ENCODE measurements at places on chromosomes 16 and 17.

DNA sequence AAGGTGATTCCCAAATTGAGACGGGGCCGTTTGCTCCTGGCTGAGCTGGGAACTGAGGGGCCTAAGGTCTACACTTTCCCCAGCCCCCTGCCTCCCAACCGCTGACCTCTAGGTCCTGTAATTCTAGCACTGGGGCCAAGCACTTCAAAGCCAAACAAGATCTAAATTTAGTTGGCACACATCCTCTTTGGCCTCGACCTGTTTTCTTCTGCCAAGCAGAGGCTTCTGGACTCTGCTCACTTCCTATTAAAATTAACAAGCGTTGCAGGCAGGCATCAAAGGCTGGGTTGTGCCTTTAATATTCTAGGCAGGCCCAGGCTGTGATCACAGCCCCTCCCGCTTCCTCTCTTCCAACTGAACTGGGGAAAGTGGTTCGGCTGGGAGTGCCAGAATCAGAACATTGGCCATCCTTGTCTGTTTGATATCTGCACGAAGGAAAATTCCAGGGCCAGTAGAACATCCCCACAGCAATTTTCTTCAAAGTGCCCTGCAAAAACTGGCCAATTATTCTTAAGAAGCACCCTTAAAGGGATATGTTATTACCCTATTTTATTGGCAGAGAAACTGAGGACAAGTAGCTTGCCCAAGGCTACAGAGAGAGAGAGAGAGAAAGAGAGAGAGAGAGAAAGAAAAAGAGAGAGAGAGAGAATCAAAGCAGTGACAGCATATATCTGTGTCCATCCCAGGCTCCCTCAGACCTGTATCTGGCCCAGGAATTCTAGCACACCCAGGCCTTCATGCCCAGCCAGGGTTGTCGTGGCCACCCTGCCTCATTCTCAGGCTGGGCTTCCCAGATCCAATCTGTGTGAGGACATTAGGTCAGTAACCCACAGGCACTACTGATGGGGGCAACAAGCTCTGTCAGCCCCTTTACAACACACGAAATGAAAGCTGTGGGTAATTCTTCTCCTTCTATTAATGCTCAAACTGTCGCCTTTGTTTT, 12.8 kb upstream of the MT4 start:
- no peak for DNase-seq

- no peak for DNase-seq
Measured at GRCh38 chr16:71440669-71441347, 1.0 kb downstream of the TLE7 start.

GRCh38 chr16:88993166-88993761, 16.3 kb upstream of the CBFA2T3 start:
- DNase-seq, result no peak

DNA sequence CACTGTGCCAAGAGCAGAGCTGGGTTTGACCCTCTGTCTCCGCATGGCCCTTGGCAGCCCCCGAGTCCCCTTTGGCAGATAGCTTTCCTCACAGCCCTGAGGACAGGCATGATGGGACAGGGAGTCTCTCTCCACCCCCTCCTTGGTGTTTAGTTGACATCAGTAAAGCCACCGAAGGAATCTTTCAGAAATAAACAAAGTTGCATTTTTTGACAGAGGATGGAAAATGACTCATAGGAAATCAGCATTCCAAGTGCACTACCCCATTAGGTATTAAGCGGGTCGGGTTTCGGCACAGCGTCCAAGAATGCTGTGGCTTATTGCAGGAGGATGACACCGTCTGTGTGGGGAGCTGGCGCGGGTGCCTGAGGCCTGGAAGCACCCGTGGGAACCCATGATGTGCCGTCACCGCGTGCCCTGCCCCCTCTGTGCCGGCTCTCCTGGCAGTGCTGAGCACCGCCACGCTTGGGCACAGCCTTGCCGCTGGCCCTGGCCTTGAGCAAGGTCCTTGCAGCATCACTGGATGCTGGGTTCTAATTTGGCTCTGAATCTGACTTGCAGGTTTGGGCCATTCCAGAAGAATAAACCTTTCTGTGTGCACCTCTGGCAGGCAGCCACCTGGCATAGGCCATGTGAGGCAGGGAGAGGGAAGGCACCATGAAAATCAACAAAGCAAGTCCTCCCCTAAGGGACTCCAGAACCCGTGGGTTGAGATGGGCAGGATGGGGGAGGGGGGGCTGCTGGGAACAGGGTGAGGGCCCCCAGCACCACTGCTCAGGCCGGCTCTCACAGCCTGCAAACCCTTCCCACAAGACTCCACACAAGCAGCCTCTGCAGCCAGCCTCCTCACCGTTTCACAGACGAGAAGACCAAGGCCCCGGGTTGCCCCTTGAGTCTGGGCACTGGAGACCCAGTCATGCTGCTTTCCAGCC, 50.5 kb upstream of the ZNF469 start:
- DNase-seq, result peak; percentile 97

DNA sequence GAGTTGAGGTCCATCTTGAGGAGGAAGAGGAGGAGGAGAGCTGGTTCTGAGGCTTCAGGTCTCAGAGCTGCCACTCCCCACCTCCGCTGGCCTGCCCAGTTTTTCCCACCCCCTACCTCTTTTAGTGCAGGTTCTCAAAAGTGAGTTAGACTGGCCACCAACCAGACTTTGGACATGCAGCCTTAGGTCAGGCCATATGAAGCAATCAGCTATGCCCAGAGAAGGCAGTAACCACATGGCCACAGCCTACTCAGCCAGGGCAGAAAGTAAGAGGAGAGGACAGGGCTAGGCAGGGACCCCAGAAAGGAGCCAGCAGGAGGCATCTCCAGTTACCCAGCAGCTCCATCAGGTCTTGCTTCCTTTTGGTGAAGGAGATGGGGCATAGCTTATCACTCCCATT, 9.0 kb downstream of the MYO15A start:
- no peak for DNase-seq

DNA sequence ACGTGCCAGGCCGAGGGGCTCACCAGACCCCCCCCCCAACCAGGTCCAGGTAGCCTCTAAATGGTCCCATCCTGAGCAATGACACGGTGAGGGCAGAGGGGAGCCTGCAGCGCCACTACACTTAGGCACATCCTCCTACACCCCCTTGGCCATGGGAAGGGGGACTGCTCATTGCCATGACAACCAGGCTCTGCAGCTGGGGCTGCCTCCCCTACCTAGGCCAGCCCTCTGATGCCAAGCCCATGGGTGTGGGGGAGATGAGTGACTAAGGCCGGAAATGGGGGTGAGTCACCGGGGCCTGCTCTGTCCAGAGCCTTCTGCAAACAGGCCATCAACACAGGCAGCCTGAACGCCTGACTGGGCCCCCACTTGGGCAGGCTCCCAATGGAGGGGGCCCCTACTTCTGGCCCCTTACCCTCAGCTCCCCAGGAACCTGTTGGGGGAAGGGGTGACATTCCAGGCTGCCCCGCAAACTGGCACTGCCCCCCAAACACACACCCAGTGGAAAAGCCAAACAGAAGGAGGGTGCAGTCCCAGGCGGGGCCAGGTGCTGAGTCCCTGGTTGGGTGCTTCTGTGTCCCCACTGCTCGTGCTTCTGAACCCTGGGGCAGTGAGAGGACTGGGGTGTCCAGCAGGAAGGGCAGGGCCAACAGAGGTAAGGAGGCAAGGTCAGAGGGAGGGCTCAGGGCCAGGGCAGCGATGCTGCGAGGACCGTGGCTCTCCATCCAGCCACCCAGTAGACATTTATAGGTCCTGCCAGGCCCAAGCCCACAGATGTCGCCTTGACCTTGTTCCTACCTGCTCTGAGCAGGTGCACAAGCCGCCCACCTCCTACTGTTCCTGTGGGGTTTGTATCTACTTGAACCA, 8.2 kb downstream of the PLCD3 start:
- DNase-seq, result peak; percentile 93

DNA sequence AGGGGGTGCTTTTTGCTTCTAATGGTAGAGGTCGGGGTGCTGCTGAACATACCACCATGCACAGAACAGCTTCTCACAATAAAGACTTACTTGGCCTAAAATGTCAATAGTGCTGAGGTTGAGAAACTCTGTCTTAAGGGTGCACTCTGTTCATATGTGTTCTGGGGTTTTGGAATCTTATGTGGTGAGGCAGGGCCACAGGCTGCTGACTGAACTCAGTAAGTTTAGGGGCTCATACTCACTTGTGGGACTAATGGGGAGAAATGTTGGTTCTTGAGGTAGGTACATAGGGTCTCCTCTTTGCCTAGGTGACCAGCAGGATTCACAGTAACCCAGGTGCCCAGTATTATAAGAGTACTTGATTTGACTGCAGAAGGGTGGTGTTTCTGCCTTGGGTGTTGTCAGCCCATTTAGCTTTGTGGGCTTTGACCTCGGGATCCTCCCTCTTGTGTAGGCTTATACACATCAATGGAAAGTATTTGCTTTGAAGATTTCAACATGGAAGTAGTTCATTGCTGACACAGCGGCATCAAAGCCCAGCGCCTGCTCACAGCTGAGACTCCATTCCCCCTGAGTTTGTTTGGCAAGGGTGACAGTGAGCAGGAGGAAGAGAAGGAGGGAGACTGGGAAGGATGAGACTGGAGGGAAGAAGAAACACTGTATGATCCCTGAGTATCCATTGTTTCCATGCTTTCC, 17.2 kb downstream of the SLC7A6 start:
- no peak for DNase-seq

DNA sequence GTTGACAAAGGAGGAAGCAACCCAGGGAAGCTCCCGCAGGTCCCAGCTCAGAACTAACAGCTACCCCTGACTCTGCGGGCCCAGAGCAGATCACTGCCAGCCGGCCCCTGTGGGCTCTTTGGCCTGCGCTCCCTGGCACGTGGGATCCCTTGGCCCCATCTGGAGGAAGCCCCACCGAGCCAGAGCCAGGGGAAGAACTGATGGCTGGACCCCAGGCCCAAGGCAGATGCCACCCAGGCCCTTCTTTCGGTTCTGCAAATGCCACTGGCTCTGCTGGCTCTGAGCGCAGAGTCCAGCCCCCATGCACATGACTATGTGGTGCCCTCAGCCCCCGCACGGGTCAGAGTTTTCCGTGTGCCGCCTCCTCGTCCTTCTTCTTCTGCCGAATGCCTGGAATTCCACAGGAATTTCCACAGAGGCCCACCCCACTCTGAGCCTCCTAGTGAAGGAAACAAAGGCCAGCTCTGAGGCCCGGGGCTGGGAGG, 35.8 kb upstream of the SNN start:
- DNase-seq, result no peak

- DNase-seq, result no peak
Measured at GRCh38 chr17:42233156-42233555, 38.9 kb upstream of the GHDC start.

- no peak for DNase-seq
Measured at GRCh38 chr17:50106393-50107131, 11.4 kb downstream of the PDK2 start.

DNA sequence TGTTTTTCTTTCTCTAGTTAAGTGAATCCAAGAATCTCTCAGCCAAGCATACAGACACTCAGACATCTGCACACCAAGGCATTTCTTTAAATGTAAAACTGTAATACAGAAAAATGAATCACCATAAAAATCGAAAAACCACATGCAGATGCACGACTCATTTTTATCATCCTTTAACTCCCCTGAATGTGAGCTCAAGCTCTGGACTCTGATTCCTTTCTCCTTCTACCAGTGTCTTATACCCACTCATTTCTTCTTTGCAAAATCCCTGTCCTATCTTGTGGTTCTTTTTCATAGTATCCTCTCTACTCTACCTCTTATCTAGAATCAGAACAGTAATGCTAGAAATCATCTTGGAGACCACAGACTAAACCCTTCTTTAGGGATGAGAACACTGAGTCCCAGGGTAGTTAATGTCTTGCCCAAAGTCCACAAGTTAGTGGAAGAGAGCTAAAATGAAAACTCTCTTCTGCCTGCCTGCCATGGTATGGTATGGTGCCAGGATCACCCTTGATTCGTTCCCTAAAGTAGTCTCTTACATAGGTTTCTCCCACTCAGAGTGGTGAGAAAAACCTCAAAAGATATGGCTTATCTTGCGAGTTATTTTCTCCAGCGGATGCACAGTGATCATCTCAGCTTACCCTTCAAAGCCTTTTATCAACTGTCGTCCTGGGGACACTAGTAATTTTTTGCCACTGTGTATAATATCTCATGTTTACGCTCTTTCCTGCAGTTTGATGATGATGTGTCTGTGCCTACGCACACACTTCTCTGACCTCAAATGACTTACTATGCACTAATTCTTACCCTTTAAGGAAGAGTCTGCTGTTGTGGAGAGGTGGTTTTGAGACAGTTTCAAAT, 30.2 kb downstream of the BRD7 start:
- DNase-seq, result no peak

DNA sequence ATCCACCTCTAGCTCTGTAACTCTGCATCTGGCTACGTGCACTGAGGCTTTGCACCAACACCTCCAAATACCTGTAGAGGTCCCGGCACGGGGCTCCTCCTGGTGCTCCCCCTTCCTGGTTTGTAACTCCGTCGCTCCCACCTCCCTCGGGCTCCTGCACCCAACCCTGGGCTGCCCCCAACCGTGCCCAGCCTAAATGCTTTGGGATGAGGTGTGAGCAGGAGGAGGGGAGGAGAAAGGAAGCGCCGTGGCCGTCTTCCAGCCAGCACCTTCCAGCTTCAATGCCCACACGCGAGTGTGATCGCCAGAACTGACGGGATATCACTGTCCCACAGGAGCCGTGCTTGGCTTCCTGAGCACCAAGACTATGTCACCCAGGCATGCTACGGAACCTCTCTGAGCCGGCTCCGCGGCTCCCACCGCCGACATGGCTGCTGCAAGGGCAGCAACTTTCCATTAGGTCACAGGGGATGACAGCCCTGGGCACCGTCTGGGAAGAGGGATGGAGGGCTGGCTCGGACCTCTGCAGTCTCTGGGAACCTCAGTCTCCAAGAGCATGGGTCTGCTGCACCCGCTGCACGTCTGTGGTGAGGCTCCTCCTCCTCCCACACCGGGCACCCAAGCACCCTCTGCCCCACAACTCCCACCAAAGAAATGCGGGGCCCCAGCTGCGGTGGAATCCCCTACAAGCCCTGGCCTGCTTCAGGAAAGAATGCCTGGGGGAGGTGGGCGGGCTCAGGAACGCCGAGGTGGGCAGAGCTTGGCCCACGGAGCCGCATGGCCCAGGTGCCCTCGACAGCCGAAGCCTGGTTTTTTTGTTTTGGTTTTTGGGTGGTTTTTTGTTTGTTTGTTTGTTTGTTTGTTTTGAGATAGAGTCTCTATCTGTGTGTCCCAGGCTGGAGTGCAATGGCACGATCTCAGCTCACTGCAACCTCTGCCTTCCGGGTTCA, 6.4 kb upstream of the SLC38A10 start:
- DNase-seq, result no peak

All from RWPE2 (cell line).